ENCODE measurements at places on chromosomes 2 and 18.

- peak; percentile 27 for DNase-seq
These were observed 279.0 kb upstream of the STON1 start for GRCh38 chr2:48250943-48251342.

DNA sequence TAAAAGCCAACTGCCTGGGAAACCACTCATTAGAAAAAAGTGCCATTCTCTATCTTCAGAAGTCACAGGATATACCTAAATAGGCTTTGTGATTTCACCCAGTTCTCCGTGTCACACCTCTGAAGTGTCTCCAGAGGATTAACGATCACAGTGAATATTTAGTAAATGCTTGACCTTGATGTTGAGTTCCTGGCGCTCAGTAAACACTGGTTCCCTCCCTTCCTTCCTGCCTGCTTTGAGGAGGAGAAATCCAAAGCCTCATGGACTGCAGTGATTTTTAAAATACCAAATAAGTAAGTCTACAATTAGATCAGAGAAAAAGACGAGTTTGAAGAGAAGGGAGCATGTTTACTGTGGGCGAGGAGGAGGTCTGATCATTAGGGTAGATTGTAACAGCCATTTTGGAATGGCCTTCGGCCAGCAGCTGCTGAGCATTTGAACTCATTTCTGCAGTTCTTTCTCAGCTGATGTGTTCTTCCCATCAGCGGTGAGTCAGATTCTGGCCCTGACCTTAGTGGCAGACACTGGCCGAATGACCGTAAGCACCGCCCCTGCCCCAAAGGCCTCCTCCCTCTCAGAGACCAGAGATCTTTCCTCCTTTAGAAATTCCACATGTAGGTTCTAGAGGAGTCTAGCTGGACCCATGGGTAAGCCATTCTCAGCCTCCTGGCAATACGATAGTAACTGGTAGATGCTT is 62.1 kb upstream of the SLC16A14 start:
- no peak for DNase-seq

DNA sequence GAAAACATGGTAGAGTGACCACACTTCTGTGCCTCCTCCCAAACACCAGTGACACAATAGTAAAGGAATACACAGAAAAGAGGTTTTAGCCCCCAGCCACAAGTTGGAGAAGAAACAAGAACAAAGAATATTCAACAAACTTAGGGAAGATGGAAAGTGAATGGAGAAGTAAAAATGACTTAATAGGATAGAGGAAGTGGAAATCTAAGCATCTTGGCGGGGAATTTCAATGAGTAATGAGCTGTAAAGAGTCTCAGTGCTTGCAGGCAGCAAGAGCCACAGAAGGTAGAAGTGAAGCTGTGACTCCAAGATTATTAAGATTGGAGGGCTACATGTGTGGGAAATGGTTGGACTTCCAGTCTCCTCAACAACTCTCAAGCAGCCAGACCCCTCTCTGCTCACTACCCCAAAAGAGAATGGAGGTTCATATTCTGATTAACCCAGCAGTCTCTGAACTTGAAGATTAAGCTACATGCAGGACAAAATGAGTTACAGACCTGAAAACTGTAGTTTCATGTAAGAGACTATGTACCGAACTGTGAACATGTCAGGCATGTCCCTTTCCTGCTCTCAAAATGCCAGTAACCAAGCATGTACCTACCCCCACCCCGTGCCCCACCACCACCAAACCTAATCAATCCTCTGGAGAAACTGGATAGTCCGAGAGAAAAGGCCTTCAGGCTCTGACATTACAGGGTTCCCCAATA is 16.9 kb upstream of the HNRNPLL start:
- no peak for DNase-seq

DNA sequence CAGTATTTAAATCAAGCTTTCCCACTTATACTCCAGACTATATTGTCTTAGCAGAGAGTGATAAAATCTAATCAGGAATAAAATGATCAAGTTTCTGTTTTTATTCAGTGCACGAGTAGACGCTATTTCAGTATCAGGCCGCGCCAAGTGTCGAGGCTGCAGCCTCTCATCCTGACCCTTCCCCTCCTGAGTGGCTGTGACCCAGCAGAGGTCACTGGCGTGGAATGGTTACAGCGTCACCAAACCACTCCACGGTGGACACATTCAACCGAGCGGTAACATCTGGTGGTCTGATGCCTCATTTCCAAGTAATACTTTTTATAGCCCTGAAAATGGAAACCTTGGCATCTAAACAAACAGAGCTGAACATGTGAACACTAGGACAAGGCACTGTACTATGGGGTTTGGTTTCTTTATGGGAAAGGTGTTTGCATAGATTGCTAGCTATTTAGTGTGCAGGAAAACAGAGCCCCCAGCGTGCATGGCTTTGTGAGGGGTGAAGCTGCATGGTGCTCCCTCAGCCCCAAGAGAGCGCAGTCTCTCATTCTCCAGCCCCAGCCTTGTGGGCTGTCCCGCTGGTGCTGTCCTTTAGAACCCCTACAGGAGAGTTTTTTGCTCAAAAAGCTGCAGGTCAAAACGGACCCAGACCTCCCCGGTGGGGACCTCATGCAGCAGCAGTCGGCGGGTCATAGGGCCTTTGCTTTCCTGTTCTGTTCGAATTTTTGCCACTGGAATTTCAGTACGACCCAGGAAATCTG is 28.4 kb downstream of the FAM228A start:
- no peak for DNase-seq

DNA sequence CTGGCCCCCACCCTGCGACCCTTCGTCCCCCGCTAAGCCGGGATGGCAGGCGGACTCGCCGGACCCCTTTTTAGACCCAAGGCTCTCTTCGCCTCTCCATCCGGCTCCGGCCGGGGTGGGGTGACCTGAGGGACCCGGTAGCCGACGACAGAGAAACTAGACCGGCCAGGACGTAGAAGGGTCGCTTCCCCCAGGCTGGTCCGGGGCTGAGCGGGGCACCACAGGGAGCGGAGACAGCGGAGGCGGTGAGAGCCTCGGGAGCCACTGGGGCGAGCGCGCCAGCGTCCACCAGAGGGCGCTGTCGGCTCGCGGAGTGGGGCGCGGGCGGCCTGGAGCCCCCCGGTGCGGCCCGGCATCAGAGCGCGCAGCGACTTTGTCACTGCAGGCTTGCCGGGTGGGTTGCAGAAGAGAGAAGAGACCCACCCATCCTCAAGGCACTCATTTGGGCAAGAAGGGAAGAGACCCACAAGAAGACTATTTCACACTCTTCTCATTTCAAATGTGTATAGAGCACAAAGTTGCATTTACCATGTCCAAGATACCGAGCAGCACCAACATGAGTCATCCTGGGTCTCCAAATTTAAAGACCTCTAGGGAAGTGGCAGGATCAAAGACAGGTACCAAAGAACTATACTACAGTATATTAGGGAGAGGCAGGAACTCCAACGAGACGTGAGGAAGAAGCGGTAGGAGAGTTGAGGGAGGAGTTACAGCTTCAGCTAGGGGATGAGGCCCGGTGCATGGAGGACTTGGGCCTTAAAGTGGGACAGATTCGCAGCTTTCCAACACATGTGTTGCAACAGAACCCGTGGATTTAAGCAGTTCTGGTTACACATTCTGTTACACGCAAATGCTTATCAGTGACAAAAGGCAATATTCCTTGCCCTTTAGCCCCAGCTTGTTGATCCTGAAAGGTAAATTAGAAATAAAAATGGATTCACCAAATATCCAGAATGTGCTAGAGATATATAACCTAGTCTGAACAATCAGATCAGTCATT is 7.6 kb upstream of the PRKCE start:
- peak; percentile 59 for DNase-seq

DNA sequence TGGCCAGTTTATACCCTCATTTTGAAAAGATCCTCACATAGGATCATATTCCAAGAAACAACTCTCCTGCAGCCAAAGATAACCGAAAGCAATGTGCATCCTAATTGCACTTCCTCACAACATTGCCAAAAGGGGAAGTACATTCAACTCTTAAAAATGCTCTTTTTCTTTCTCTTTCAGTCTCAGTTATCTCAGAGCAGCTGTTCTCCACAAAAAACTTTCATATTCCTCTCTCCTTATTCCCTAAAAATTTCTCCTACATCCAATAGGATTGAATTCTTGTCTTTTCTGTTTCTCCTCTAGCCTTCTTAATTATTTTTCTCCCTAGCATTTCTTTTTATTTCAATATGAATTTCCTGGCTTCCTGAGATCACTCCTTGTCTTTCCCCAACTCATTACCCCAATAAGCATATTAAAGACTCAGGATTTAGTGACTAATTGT is 7.4 kb upstream of the VRK2 start:
- DNase-seq: no peak

DNA sequence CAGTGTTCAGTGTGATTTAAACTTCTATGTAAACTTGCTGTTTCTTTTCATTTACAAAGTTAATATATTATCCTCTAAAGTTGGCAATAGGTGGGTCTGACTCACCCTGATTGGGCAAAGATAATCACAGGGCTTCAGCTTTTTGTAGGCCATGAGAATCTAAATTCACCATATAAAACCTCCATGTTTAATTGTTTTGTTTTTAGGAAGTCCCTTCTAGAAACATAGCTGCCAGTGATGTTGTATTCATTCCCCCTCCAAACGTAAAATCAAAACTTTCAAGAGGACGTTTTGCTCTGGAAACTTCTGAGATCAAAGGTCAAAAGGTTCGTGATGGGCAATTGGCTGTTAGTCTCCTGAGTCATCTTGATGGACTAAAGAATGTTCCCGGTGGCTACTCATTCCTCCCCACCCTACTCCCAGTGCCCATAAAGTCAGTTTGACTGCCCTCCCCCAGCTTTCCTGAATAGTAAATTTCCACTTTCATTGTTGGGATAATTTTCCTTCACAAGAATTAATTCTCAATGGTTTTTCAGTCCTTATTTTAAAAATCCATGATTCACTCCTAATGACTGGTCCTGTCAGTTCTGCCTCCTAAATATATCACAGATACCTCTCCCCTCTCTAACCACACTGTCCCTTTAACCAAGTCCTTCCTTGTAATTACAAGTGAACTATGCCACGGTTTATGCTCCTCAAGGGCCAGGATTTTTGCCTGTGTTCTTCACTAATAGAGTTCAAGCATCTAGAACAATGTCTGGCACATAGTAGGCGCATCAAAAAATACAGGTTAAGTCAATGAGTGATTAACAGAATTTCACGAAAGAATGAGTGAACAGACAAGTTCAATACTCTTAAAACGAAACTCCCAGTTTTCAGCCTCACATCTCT is 164.4 kb upstream of the VRK2 start:
- DNase-seq: no peak

- no peak for DNase-seq
These were observed 88.1 kb upstream of the PKDCC start for GRCh38 chr2:41959760-41960159.

DNA sequence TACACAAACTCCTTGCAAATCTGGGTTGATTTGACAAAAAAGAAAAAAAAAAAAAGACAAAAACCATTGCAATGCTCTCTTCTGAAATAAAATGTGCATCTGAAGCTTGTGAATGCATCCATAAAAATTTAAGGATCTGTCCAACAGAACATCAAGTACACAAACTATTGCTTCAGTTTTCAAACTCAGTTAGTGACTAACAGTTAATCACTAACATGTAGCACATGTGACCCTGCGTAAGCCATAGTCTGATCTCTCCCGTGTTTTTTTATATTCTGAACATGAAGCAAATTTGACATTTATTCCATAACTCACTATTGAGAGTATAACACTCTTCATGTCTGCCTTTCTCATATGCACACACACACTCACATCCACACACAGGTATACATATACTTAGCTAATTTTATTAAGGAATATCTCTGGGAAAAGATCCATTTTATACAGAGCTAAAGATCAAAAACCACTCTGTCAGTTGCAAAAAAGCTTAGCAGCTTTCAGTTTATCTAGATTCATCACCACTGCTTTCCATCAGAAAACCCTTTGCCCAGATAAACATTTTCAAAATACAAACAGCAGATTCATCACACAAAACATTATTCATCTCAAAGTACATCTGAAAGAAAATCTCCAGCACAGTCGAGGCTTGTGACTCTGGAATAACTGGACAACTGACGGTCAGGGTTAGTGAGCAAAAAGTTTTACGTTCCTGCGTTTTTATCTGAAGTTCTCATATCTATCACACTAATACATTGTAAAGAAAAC is 1000.4 kb upstream of the ACVR2A start:
- DNase-seq: no peak

DNA sequence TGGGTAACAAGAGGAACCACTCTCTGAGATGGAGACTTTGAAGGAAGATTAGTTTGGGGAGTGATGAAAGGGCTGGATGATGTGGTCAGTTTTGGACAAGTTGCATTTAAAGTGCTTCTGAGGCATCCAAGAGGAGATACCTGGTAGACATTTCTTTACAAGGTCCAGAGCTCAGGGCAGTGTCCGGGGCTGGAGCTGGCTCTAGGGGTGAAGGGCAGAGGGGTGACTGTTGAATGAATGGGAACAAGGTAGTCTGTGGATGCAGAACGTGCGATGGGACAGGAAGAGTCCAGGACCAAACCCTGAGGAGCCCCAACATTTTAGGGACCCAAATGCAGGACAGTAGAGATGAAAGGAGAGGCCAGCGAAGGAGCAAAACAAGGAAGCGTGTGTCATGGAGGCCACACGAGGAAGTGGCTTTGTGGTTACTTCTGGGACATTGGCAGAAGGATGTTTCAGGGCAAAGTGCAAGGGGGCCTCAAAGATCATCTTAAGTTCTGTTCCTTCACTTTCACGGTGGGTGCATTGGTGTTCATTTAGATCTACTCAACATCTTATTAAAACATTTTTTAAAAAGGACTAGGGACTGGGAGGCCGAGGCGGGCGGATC is 13.6 kb upstream of the GPR35 start:
- DNase-seq: no peak

GRCh38 chr2:119438128-119438656 is 6.5 kb downstream of the TMEM37 start:
- DNase-seq: no peak

DNA sequence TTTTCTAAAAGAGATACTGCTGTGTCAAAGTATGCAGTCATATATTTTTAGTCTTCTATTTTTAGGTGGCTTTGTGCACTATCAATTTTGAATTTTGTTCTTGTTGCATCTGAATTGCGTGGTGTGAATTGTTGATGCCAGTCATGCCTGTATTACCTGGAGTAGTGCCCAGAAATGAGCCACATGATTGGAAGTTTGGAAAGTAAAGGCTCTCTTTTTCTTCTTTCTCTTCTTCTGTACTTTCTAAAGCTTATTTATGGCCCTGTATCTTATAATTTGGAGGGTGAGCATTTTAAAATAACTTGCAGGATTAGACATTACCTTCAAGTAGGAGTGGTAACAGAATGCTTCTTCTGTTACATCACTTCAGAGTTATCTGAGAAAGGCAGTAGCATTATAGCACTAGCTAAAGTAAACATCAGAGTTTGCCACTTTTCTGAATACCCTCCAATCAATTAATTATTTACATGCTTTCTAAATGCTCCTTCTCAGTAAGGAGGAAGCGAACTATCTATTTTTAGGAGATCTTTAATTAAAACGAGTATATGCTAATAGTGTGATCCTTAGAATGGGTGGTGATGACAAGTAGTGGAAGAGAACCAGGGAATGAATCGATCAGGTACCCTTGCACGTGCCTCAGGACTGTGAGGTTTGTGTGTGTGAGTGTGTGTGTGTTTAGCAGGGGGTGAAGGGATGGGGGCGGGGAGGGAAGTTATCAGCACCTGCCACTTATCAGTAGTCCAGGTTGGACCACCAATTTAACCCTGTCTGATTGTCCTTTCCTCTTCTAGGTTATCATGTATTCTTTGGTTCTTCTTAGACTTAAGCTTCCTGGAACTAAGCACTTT is 112.5 kb downstream of the MAP3K20 start:
- DNase-seq: no peak

GRCh38 chr2:64807417-64807816 is 153.7 kb upstream of the SERTAD2 start:
- DNase-seq: no peak

GRCh38 chr18:5894611-5895298 is 567 bp downstream of the TMEM200C start:
- DNase-seq: no peak
